ENCODE measurements at places on chromosomes 2 and 18. TPM values are rescaled to one million over a fixed set of nuclear protein-coding genes. Genes with fewer than 3 reads are reported as not detected.

Gene SH3BP4
- polyA plus RNA-seq = 10.6 TPM

Gene ATG16L1
- 15.9 TPM for polyA plus RNA-seq

Gene TNFAIP6
- 1.3 TPM for polyA plus RNA-seq

Gene MROH2A
- 0.13 TPM for polyA plus RNA-seq

Gene TCF7L1
- 6.1 TPM for polyA plus RNA-seq

Gene CDK15
- 0.10 TPM for polyA plus RNA-seq

Gene MDH1B
- polyA plus RNA-seq = 3.1 TPM

Gene GYPC
- polyA plus RNA-seq = 86.6 TPM

Gene ARHGAP15
- polyA plus RNA-seq = 8.3 TPM

Gene KIAA2012
- polyA plus RNA-seq = 0.09 TPM

All from adrenal gland (tissue), 19 donors.